ENCODE measurements at places on chromosomes 6 and 20.

GRCh38 chr6:154956771-154957522 is 38.2 kb upstream of the TIAM2 start:
- no peak for DNase-seq

DNA sequence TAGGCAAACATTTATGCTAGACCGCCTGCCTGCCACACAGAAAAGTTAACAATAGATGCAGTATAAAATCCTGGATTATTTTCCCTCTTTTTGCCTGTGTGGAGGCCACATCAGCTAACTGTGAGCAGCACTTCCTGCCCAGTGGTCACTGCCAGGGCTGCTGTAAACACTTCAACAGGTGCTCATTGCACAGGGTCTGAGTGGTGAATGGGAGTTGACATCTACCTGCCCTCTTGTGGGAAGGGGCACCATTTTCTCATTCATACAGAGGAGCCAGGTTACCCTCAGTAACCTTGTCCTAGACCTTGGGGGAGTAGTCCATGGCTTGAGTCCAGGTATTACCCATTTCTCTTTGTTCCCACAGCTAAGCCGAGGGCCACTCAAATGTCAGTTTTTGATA is 235.3 kb downstream of the TMEM242 start:
- no peak for DNase-seq

DNA sequence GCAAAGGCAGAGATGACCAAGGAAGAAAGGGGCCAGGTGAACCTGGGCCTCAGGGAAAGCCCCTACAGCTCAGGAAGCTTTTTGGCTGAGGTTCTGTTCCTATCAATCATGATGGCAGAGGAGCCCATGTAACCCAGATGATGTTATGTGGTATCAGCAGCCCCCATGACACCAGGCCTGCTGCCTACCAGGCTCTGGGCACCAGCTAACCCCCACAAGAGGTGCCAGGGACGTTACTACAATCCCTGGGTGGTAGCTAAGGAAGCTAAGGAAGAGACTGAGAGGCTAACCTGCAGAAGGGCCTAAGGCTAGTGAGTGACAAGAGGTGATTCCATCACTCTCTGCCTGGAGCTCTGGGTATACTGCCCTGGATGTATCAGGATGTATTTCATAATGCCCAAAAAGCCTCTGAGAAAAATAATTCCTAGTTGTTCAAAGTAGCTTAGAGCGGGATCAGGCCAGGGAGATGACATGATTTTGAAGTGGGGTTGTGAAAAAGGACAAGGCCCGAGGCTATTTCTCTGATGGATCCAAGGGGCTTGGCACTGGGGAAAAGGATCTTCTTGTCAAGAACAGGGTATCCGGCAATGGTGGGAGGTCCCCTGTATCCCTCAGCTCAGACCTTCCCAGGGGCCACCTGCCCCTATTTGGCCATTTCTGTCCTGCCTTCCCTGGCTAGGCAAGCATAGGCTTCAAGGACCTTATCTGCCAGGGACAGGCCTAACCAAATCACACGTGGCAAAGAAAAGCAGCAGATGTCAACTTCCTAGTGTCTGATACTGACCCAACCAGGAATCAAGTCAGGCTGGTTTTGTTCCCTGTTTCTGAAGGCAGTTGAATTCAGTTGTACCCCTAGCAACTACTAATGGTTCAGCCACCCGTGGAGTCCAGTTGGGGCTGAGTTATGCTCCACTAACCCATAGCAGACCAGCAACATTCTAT is 41.3 kb downstream of the PANK2 start:
- DNase-seq = peak; percentile 41

GRCh38 chr6:12404651-12405050 is 114.5 kb downstream of the EDN1 start:
- no peak for DNase-seq

GRCh38 chr20:2599288-2600006 is 53.0 kb upstream of the NOP56 start:
- DNase-seq = no peak

DNA sequence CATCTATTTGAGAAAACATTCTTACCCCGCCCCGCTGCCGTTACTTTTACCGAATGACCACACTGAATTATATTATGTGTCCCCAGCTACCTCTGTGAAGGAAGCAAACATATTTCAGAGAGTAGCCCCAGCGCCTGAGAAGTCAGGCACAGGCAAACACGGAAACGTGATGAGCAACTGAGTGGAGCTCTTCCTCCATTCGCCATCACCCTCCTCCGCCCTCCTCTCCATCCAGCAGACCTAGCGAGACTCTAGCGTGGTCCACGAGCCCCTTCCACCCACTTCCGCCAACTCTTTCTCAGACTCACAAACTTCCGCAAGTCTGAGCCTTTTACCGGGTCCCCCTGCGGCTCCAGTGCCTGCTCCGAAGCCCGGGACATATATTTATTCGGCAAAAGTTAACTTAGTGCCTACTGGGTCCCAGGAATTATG is 582 bp downstream of the SNRPB start:
- DNase-seq = peak; percentile 51

DNA sequence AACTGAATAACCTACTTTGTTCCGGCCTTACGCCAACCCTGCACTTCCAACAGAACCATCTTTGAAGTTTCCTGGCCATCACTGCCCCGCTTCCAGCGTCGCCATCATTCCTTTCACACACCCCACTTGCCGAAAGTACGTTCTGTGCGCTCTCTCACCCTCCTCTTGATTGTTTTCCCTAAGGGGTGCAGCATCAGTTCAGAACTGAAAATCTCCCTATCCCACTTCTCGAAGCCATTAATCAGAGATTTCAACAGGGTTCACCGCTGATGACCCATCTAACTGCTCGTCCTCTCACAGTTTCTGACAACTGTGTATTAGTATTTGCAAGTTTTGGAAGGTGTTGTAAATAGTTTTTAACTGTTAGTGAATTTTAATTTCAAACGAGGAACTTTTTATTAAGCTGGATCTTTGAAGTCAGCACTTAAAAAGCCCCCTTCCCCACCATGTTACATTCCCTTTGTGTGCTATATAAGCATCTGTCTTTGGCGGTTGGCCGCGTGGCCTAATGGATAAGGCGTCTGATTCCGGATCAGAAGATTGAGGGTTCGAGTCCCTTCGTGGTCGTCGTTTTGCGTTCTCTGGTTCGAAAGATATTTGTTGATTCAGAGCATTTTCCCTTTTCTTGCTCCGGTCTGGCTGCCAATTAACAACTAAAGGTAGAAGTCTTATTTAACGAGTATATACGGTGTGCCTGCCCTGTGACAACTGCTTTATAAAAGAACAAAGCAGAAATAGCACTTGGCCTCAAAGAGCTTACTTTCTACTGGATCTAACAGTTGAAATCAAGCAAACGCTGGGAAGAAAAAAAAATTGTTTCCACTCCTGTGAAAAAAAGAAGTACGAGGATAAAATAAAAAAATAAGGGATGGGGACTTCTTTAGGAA is 42.6 kb downstream of the TRIM27 start:
- DNase-seq = no peak

DNA sequence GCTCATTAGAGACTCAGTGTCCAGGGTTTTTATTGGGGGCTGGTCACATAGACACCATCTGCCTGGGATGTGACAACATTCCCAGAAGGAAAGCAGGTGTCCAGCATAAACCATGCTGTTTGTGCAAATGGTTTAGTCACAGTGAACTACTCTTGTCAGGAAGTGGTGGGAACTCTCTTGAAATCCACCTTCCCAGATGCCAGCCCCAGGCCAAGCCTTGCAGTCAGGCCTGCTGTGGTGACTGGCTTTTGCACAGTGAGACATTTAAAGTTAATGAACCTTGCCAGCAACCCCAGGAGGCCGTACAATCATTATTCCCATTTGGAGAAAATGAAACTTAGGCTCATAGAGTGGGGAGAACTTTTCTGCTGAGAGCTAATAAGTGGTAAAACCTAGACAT is 242.5 kb upstream of the KCNG1 start:
- DNase-seq = no peak

DNA sequence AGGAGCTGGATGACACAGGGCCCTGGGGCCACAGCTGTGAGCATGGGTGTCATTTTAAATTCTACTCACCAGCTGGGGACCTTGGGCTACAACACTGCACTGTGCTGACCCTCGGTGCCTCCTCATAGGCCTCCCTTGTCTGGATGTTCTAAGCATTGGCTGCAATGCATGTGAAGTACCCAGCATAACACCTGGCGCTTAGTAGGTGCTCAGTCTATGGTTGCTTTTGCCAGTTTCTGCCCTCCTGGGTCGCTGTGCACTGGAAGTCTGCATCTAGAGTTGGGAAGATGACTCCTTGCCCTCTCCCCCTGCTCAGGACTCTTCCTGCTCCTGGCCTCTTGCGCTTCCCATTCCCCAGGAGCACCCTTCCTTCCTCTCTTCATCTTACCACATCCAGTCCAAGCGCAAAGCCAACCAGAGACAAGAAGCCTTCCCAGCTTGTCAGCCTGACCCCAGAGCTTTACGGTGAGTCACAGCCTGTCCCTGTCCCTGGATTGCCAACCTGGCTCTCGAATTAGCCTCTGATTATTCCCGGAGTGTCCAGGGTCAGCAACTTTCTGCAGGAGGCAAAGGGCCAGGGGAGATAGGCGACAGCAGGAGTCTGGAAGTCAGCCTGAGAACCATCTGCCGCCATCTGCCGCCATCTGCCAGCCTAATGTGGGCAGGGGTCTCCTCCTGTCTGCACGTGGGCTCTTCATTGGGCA is 8.8 kb downstream of the SLC13A3 start:
- no peak for DNase-seq

- DNase-seq = no peak
Observed at GRCh38 chr6:151130329-151130728, 109.4 kb upstream of the AKAP12 start.

All from ACHN (cell line).